ENCODE measurements at places on chromosomes 7 and 10.

GRCh38 chr7:22667562-22668239 is 59.3 kb upstream of the IL6 start:
- DNase-seq = no peak

DNA sequence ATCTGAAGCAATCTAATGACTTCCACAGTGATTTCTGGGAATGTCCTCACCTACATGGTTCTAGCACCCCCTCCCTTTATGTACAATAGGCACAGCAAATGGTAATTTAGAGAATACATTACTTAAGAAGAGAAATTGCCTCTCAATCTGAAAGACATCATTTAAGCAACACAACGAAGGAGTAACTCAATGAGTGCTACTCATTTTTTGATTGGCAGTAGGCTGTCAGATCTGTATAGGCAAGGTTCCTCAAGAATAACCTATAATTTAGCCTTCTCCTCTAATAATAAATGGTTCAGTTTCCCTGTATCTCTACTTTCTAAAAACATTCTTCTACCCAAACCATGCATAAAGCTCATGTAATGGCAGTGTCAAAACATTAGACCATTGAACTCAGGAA is 30.6 kb upstream of the SEMA3C start:
- no peak for DNase-seq

- no peak for DNase-seq
Observed at GRCh38 chr10:99457813-99458212, 27.4 kb upstream of the GOT1 start.

DNA sequence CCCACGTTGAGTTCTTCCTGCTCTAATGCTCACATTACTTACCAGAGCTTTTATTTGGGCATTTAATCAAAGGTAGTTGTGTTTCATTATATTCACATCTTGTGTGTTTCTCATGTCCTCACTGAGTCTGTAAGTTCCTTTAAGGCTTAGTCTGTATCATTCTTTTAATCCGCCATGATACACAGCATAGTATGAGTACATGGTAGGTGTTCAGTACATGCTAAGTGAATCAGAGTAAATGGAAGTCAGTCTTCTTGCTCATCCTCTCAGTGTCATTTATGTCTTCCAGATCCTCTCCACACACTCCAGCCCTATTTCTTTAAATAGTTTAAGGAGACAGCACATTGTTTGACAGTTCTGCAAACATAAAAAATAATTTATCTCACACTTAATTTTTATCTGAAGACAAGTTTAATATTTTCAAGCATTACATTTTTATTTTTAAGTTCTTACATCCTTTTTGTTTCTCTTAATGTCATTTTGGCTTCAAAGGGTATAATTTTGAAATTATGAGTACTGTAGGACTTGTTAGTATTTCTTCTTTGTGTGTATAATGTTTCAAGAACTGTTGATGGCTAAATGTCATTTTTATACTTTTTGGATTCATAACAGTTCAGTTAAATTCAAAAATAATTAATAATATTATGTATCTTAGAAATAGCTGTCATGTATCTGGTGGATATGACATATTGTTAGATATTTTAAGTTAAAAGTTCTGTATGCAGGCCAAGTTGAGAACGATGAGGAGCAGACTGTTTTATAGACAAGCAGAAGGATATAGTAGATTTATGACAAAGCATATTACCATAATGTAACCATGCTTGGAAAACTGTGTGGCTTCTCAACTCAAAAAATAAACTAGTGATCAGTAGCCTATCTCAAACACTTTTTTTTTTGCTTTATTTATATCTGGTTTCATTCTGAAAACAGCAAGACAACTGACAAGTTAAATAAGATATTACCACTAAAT is 342.7 kb downstream of the LRMDA start:
- no peak for DNase-seq

GRCh38 chr7:12872487-12872886 is 185.1 kb downstream of the ARL4A start:
- no peak for DNase-seq

DNA sequence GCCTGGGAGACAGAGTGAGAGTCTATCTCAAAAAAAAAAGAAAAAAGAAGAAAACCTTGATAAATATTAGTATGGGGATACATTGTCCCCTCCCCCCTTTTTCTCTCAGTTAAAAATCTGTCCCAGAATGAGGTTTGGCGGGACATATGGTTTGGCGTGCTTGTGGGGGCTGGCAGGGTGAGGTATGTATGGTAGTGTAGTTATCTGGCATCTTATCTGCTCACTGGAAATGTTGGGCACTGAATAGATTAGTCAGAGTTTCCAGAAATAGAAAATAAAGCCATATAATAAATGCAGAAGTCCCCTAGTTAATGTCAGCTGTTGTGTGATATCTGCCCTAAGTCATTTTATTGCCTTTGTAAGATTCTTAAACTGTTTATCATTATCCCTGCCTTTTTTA is 397.5 kb upstream of the GALNT17 start:
- no peak for DNase-seq

DNA sequence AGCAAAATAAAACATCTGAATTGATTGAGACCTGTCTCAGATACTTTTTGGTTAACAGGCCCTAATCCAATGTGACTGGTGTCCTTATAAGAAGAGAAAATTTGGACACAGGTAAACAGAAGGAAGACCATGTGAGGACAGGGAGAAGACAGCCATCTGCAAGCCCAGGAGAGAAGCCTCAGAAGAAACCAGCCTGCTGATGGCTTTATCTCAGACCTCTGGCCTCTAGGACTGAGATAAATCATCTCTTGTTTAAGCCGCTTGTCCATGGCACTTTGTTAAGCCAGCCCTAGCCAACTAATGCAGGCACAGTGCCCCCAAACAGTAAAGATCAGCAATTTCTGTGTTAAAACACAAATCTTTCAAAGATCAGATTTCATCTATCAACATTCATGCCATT is 41.8 kb upstream of the FIGNL1 start:
- DNase-seq = no peak

DNA sequence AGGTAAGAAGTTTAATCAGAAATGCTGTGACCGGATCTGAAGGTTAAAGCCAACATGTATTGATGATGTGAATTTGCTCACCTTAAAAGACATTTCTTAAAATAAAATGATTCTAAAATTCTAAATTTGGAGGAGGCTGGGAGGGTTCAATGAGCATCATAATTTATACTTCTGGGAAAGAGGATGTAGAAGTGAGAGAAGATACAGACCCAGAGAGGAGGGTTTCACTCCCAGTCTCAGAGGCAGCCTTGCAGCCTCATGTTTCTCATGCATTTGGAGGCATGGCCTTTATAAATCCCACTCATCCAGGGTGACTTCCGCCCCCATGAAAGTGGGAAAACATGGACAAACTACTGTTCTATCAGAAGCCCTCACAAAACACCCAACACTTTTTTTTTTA is 305.6 kb upstream of the PITRM1 start:
- no peak for DNase-seq

- DNase-seq = no peak
Observed at GRCh38 chr10:78712147-78712546, 356.6 kb upstream of the ZMIZ1 start.

GRCh38 chr7:11875635-11876034 is 43.6 kb upstream of the THSD7A start:
- DNase-seq = no peak

- DNase-seq = no peak
Observed at GRCh38 chr7:90903841-90904240, 307.7 kb downstream of the CDK14 start.

- no peak for DNase-seq
Observed at GRCh38 chr10:78513330-78513729, 479.7 kb downstream of the RPS24 start.

DNA sequence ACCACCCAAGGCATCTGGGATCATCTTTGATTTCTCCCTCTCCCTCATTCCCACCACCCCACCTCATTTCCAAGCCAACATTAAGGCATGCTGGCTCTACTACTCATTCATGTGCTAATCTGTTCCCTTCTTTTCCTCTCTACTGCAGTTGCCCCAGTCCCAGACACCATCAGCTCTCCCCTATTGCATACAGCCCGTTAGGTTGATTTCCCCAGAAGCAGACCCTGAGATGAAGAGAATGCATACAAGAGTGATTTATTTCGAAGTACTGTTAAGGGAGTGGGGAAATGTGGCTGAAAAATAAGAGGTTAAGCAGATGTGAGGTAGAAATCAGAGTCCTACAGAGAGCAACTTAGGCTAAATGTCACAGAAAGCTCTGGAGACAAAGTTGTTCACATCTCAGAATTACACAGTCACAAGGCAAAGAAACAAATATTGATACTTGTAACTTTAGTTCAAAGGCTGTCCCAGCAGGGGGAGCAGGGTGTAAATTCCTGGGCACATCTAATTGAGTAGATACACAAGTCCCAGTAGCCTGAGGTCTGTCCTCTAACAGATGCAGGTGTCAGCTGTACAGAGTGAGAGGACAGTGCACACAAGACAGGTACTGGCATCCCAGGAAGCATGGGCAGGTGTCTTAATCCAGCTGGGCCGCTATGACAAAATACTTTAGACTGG is 20.9 kb downstream of the AKR1D1 start:
- no peak for DNase-seq

GRCh38 chr10:75197906-75198305 is 12.7 kb upstream of the VDAC2 start:
- peak; percentile 18 for DNase-seq

GRCh38 chr10:102615361-102615760 is 28.9 kb upstream of the TRIM8 start:
- no peak for DNase-seq

GRCh38 chr7:138164804-138165203 is 88.5 kb downstream of the AKR1D1 start:
- no peak for DNase-seq

GRCh38 chr7:650339-651031 is 76.0 kb upstream of the DNAAF5 start:
- DNase-seq = no peak

DNA sequence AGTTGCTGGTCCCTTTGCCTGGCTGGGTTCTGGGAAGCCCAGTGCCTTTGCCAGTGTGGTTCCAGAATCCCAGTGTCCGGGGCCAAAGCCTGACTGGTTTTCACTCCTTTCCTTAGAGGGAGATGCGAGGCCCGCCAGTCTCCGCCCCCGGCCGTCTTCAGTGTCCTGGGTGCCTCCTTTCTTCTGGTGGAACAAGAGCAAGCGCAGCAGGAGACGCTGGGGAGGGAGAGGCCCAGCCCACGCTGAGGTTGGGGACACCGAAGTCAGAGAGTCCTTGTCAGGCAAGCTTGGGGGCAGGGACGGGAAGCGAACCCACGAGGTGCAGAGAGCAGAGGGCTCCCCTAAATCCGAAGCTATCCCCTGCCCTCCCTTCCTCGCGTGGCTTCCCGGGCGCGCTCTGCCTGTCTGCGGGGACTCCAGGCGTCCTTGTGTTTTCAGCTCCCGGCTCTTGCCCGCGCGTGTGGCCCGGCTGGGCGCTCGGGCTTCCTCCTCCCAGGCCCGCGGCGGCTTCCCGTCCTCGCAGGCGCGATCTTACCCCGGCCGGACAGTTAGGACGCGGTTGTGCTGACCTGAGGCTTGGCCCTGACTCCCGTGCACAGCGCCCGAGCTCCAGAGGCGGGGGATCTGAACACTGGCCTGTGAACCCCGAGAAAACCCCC is 60.6 kb upstream of the UBE3C start:
- DNase-seq = no peak

- DNase-seq = no peak
Observed at GRCh38 chr10:43167498-43167889, 29.2 kb downstream of the CSGALNACT2 start.

DNA sequence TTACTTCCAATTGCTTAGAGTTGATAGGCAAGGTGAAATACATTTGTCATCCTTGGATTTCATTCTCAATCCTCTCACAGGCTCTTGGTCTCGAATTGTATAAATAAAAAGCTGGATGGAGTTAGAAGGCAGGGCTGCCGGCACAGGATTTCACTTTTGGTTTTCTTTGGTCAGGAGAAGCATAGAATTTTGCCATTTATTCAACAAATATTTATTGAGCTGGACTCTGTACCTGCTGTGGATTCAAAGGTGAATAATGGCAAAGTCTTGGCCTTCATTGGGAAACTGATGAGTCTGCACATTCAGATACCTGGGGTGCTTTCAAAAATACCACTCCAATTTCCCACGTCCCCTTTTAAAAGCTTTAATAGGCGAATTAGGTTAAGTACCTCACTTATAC is 49.7 kb downstream of the PDK4 start:
- no peak for DNase-seq

- no peak for DNase-seq
Observed at GRCh38 chr7:156988343-156989185, 21.9 kb downstream of the MNX1 start.

DNA sequence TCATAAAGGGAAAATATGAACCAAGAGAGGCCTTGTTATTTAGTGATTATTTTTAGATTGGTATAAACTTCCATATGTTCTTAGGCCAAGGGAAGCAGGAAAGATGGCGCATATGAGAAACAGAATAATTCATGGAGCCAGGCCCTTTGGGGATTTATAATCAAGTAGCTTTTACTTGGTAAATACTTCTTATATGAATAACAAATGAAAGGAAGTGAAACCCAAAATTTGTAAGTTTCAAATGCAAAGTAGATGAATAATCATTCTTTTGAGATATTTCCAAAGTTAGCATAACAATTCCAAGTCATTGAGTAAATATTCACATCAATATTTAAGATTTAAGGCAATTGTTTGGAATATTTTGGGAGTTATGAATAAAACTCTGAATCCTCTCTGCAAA is 13.9 kb upstream of the OPTN start:
- no peak for DNase-seq

DNA sequence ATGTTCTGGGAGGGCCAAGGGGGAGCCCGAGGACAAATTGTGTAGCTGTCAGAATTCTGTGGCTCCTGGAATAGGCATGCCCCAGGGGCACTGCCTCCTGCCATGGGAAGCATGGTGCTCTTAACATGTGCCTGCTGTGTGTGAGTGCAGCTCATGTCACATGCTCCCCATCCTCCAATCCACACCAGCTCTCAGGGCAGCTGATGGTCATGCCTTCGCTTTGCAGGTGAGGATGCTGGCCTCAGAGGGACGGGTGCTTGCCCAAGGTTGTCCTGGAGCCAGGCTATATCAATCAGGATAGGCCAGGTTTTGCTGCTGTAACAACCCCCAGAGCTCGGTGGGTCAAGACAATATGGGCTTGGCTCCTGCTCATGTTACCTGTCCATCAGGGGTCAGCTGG is 303.4 kb downstream of the RPS24 start:
- no peak for DNase-seq

GRCh38 chr7:918441-919113 is 35.9 kb downstream of the ADAP1 start:
- no peak for DNase-seq

GRCh38 chr10:78619115-78619851 is 449.5 kb upstream of the ZMIZ1 start:
- DNase-seq = no peak

DNA sequence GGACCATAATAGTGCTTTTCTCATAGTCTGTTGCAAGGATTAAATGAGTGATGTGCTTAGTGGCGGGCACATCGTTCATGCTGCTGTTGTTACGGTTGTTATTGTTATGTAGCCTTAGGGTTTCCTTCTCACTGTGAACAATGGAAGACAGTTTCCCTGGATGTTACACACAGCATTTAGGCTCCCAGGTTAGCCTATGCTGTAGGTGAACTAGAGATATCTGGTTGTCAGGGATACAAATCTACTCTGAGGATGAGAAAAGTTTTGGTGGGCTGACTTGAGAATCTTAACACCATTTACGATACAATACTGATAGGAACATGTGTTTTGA is 14.7 kb downstream of the SH3PXD2A start:
- no peak for DNase-seq
